ENCODE measurements at places on chromosomes 1 and 21. TPM values are rescaled to one million over a fixed set of nuclear protein-coding genes. Genes with fewer than 3 reads are reported as not detected.

The KRTAP19-3 gene
- total RNA-seq: not detected

The RAVER2 gene
- total RNA-seq: 12.2 TPM

The INAVA gene
- 128 TPM for total RNA-seq

The NR5A2 gene
- 0.36 TPM for total RNA-seq

The AIRE gene
- total RNA-seq: not detected

The IL19 gene
- not detected for total RNA-seq

The CLDN17 gene
- total RNA-seq: not detected

The POGZ gene
- total RNA-seq: 77.9 TPM

The INSRR gene
- total RNA-seq: not detected

The ZNF496 gene
- total RNA-seq: 103 TPM

The VHLL gene
- 1.1 TPM for total RNA-seq

The KRTAP19-5 gene
- not detected for total RNA-seq

The AMPD1 gene
- total RNA-seq: not detected

The SLC1A7 gene
- total RNA-seq: 0.23 TPM

The TOE1 gene
- total RNA-seq: 19.5 TPM

The PLEKHA6 gene
- 53.8 TPM for total RNA-seq

The RAB3B gene
- 4.5 TPM for total RNA-seq

The GABPA gene
- 19.0 TPM for total RNA-seq

The STIL gene
- 26.2 TPM for total RNA-seq

The TMEM201 gene
- total RNA-seq: 13.8 TPM

The TENT5C gene
- 2.2 TPM for total RNA-seq

The LIPI gene
- total RNA-seq: not detected

The TCP10L gene
- total RNA-seq: 2.1 TPM

The CLCC1 gene
- 30.4 TPM for total RNA-seq

The GPR89B gene
- total RNA-seq: 23.4 TPM

The KCNK1 gene
- total RNA-seq: 34.7 TPM

The DNASE2B gene
- not detected for total RNA-seq

The CD48 gene
- not detected for total RNA-seq

The RPE65 gene
- total RNA-seq: not detected

The CFHR5 gene
- not detected for total RNA-seq

The ORC1 gene
- total RNA-seq: 28.9 TPM

The RIPK4 gene
- 333 TPM for total RNA-seq

The SERINC2 gene
- total RNA-seq: 51.5 TPM

The MPZL1 gene
- total RNA-seq: 86.5 TPM

The NCDN gene
- total RNA-seq: 30.2 TPM

The GPR137B gene
- 0.69 TPM for total RNA-seq

The SLC6A9 gene
- total RNA-seq: 15.7 TPM

The IQCC gene
- 11.8 TPM for total RNA-seq

The AMY2A gene
- not detected for total RNA-seq

The KDM1A gene
- 186 TPM for total RNA-seq

The BCAN gene
- not detected for total RNA-seq

The FCN3 gene
- total RNA-seq: not detected

The DDR2 gene
- total RNA-seq: 1.4 TPM

The OR2W3 gene
- 4.5 TPM for total RNA-seq

The ZBTB8A gene
- total RNA-seq: 3.5 TPM

The NLRP3 gene
- 0.40 TPM for total RNA-seq

The SPRR2A gene
- total RNA-seq: not detected

Measured in PC-3 (cell line).